Activated effector memory CD4-positive, alpha-beta T cell treated with Interleukin-2 at 50 U/mL for 16 hours (primary cell): ENCODE measurements at places on chromosomes 7 and 10.

DNA sequence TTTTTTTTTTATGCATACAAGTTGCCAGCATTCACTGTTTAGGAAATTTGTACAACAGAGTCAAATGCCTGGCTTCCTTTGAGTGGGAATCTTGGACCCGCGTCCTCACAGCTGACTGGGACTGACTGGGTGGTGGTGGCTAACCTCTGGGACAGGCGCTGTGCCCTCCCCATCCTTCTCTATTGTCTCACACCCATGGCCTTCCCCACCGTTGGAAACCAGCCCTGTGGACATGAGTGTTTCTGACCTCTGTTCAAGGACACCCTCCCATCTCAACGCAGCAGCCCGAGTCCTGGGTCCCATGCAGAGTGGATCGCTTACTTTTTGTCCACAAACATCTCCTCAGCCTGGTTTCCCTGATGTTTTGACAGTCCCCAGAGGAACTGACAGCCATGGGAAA lies 125.1 kb upstream of the PPIF start:
- DNase-seq = no peak

DNA sequence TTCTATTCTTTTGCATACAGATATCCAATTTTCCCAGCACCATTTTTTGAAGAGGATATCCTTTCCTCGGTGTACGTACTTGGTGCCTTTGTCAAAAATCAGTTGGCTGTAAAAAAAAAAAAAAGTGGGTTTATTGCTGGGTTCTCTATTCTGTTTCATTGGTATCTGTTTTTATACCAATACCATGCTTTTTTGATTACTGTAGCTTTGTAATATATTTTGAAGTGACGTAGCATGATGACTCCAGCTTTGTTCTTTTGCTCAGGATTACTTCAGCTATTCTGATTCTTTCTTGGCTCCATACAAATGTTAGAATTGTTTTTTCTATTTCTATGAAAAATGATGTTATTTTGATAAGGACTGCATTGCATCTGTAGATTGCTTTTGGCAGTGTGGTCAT lies 165.5 kb downstream of the MLLT10 start:
- DNase-seq = no peak

DNA sequence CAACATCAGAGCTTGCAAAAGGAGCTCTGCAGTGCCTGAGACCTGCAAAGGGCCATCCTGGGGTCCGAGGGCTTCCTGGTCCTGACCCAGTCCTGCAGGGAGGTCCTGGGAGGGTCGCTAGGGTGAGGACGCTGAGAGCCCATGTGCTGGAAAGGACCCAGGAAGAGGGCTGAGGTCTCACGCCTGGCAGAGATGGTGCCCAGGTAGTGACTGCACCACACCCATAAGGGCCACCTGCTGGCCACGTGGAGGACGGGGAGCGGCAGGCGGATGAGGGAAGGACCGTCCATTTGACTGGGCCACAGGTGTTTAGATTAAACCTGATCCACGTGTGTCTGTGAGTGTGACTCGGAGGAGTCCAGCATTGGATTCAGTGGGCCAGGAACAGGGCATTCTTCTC lies 392.8 kb downstream of the DNAJB6 start:
- DNase-seq = no peak

DNA sequence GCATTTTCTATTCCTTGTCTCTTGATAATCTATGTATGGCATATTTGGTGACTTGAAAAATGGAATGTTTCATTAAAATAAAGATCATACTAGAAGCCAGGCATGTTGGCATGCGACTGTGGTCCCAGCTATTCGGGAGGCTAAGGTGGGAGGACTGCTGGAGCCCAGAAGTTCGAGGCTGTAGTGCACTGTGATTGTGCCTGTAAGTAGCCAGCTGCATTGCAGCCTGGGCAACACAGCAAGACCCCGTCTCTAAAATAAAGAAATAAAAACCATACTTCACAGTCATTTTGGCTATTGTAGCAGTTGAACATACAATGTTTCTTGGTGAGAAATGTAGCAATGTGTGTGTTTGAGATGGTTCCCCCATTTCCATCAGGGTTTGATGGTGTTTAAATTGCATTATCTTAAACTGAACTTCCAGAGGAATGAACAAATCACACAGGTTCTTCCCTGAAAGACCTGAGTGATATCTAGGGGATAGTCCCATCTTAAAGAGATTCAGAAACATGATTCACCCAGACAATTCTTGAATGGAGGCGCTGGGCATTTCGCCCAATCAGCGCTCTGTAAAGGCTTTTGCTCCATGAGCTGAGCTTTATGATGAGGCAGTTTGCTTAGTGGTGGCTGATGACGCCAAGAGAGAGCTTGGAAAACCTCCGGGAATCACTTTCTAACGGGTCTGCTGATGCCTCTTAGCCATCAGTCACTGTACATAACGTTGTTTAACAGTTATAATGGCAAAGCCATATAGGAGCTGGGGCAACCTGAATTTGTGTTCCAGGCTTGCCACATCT lies 19.4 kb upstream of the BTBD16 start:
- no peak for DNase-seq

DNA sequence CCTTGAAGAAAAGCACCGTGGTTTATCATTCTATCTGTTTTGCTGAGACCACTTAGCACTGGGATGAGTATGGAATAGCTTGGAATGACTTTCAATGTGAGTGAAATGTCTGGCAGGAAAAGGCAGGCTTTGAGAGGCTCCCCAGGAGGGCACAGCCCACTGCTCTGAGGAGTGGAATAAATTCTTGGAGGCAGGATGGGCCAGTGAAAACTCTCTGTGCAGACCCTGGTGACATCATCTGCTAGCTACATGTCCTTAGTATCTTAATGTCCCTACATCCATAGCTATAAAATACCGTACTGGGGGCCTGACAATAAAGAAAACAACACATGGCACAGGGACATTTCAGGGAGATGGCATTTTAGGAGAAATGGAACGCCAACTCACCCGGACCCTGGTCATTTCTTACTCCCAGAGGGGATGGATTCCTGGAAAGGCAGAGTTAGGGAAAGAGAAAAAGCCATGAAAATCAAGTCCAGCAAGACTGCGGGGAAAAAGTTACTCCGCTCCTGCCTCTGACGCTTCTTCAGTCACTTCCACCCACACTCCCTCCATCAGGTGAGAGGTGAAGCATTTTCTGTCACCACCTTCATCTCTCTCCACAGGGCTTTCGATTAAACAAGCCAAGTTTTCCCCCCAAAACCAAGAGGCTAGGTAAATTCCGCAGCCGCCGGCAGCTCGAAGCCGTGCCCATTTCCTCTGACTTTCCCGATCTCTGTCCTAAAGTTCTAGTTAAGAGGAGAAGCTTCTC lies 991 bp downstream of the ZNF239 start:
- DNase-seq = no peak

- no peak for DNase-seq
Measured at GRCh38 chr7:70322856-70323255, 724.6 kb downstream of the AUTS2 start.

- no peak for DNase-seq
Measured at GRCh38 chr10:32377458-32378259, 30.7 kb upstream of the EPC1 start.

- no peak for DNase-seq
Measured at GRCh38 chr7:37410305-37411229, 38.1 kb downstream of the ELMO1 start.

DNA sequence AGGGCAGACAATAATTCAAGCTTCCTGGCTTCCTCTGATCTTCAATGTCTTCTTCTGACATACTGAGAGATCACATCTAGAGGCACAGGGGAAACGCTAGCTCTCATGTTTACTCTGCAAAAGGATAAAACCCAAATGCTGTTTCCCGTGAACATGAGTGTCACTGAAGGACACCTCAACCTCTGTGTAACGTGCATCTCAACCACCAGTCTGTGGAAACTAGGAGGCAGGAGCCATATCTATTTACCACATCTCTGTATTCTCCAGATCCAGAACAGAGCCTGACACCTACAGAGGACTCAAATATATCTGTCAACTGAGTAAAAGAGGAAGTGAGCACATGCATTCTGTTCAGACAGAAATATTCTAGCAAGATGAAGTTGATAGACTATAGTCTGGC lies 140.3 kb upstream of the TARP start:
- DNase-seq = no peak

GRCh38 chr7:124712017-124712416 lies 53.6 kb downstream of the GPR37 start:
- no peak for DNase-seq

GRCh38 chr10:131851346-131851745 lies 49.5 kb upstream of the PPP2R2D start:
- no peak for DNase-seq

GRCh38 chr10:23439452-23439960 lies 631 bp downstream of the OTUD1 start:
- no peak for DNase-seq
